Right renal cortex interstitium (tissue), 3 donors: ENCODE measurements at places on chromosomes 16 and 17. TPM values are rescaled to one million over a fixed set of nuclear protein-coding genes. Genes with fewer than 3 reads are reported as not detected.
A peak's percentile ranks its signal among the peaks of the same experiment; 100 is the strongest.

The KLHL36 gene
- 24.0 TPM for polyA plus RNA-seq

DNA sequence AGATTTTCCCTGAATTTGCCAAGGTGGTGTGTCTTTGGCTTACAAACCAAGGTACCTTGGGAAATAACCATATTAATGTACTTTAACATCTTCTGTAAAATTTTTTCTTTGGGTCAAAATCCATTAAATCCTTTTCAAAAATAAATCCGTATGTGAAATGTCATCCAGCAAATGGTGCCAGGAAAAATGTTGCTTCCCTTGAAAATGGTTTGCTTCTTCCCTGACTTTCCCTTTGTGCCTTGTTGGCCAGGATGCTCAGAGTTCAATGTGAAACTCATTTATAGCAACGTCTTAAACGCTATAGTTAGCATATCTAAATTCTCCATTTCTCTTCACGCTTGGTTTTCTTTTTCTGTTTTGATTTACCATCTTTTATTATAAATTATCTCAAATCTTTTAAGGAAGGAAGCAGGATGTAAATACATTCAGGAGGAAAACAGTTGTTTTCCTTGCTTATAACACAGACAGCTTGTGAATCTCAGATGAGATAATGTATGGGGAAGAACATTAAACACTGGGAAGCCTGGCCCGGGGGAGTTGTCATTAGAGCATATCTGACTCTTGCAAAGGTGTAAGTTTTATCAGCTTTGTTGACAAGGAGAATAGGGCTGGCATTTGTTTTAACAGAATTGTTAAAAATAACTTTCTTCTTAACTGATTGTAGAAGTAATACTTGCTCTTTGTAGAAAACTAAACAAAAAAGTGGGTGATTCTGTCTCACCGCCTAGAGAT lies 42.1 kb downstream of the GPRC5B start:
- DNase-seq: no peak

DNA sequence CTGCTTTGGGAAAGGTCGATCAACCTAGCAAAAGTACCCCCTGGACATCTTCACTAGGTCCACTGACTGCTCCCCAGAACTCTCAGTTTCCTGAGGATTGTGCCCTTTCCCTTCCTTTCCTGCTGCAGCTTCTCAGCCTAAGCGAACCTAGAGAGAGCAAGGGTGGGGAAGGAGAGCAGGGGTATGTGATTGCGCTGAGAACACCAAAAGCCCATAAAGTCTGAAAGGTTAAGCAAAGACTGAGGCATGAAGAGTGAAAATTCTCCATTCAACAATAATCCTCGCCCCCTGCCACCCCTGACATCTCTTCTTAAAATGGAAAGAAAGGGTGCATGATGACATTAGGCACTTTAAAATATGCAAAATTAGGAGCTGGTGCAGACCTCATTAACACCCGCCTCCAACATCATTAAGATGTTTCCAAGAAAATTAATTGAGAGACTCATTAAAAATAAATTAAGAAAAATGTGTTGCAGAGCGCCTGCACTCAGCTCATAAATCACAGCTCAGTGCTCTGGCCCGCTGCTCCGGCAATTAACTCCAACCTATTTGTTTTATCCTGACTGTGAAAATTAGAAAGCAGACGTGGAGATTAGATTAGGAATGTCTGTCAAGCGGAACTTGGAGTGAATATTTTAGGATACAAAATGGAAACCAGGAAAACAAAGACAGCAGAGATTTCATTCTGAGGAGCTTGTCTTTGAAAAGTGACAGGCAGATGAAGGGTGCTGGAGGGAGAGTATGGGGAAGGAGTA lies 49.1 kb upstream of the PMFBP1 start:
- no peak for DNase-seq

DNA sequence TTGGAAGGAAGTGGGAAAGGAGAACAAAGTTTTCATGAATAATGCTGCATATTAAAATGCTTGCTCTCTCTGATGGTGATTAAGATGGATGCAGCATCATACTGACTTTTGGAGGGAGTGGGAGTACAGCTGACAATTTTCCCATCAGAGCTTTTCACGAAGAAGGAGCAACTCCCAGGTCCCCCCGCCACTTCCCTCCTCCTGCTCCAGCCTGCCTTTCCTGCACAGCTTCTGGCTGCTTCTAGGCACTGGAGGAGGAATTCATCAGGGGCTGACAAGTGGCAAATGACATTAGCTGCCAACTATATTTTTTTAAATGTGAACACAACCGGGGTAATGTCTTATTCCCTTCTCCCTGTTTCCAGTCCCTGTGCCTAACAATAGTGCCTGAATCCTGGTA lies 477.9 kb downstream of the SHISA9 start:
- DNase-seq: no peak

- DNase-seq: no peak
Observed at GRCh38 chr17:75473246-75473645, 16.8 kb downstream of the TMEM94 start.

- no peak for DNase-seq
Observed at GRCh38 chr17:2994441-2994840, 69.0 kb downstream of the OR1D5 start.

- no peak for DNase-seq
Observed at GRCh38 chr16:53612003-53612402, 91.7 kb downstream of the RPGRIP1L start.

- no peak for DNase-seq
Observed at GRCh38 chr17:49406421-49407061, 8.1 kb downstream of the PHB1 start.

- no peak for DNase-seq
Observed at GRCh38 chr17:42271006-42271778, 5.0 kb downstream of the STAT5B start.

- DNase-seq: no peak
Observed at GRCh38 chr16:72371307-72372086, 199.5 kb upstream of the PMFBP1 start.

- DNase-seq: no peak
Observed at GRCh38 chr16:901149-901548, 69.6 kb downstream of the LMF1 start.

The CA4 gene
- polyA plus RNA-seq: 49.6 TPM

The CDH3 gene
- polyA plus RNA-seq: 62.1 TPM

GRCh38 chr17:75723171-75723930 lies 2.1 kb downstream of the ITGB4 start:
- DNase-seq: no peak

GRCh38 chr17:28550858-28551257 lies 1.6 kb downstream of the UNC119 start:
- DNase-seq: no peak

The KRT39 gene
- polyA plus RNA-seq: not detected

DNA sequence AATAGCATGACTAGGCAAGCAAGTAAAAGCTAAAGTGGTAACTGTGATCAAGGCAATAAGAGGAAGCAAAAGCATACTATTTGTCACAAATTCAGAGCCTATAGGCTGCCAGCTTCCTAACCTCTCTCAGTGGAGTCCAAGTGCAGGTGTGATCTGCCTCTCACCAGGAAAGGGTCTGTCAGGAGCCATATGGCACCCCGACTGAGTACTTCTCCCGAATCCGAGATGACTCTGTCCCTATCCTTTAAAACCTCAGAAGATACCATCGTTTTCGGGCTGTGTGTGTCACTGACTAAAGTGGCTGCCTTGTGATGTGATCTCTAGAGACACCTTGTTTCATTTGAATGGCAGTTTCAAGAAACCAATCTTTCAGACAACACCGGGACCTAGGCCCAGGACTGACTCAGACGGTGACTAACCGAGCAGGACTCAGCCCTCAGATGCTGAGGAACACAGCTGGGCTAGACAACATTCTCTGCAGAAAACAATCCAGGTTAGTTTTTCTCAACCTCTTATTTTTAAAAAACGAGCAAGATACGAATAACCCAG lies 63.6 kb downstream of the SMG6 start:
- no peak for DNase-seq

DNA sequence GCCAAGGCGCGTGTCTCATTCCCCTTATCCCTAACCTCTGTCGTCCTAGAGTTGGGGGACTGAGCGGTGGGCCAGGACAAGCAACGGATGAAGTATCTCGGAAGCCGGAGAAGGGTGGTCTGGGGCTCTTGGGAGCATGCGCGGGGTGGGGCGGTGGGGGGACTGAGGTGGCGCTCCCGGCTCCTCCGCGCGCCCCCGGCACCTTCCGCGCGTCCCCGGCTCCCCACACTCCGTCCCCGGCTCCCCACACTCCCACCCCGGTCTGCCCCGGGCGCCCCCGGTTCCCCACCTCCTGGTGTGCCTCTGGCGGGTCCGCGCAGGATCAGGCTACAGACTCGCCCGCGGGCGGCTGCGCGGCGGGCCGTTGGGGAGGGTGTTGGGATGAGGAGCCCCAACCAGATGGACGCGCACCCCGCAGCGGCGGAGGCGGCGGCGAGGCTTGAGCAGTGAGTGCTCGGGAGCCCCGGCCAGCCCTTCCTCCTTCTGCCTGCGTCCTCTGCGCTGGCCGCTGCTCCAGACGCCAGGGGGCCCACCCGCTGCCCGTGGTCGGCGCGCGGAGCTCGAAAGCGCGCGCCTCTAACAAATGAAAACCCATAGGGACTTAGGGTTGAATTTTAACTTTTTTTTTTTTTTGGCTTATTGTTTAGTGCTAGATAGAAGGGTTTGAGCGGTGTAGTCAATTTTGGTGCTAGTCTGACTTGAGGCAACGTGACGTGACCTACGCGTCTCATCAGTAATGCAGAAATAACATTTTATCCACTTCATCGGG lies 5.6 kb upstream of the CRYM start:
- DNase-seq: no peak

The ITPRIPL2 gene
- polyA plus RNA-seq: 16.6 TPM

The PIP4K2B gene
- polyA plus RNA-seq: 83.5 TPM

The CCDC144A gene
- 1.2 TPM for polyA plus RNA-seq

DNA sequence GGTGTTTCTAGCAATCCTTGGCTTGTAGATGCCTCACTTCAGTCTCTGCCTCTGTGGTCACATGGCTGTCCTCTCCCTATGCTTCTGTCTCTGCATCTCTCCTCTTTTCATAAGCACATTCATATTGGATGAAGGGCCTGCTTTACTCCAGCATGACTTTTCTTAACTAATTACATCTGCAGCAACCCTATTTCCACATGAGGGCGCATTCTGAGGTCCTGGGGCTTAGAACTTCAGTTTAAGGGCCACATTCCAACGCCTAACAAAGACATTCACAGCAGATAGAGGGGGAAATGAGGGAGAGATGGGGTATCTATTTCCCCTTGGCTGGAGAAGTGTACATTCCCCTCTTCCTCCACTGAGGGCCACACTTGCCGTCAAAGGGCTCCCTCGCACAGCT lies 489.1 kb upstream of the SALL1 start:
- no peak for DNase-seq

The CNTNAP1 gene
- 7.1 TPM for polyA plus RNA-seq

The SNX20 gene
- 0.46 TPM for polyA plus RNA-seq

The MPP2 gene
- polyA plus RNA-seq: 5.6 TPM

DNA sequence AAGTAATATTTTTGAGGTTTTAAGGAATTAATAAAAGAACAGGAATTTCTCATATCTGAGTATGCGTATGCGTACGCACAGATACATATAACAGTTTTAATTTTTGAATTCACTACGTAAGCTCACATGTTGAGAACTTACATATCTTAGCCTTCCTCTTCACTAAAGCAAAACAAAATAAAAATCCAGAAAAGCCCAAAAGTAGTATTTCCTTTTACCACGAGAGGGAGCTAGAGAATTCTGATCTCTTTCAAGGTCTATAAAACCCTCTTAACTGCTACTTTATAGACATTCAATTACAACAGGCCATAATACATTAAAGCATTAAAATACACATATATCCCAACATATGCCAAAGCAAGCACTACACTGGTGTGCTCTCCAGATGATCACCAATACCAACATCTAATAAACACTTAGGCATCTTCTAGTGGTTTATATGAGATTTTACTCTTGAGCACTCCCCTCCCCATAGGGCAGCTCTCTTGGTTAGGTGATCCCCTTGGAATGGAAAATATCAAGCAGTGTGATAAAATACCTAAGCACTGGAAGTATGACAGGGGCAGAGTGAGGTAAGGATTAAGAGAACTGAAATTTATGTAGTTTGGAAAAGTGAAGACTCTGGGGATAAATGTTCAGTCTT lies 94.0 kb downstream of the SKAP1 start:
- DNase-seq: peak; percentile 73

- no peak for DNase-seq
Observed at GRCh38 chr16:46882940-46883307, 1.2 kb upstream of the GPT2 start.

DNA sequence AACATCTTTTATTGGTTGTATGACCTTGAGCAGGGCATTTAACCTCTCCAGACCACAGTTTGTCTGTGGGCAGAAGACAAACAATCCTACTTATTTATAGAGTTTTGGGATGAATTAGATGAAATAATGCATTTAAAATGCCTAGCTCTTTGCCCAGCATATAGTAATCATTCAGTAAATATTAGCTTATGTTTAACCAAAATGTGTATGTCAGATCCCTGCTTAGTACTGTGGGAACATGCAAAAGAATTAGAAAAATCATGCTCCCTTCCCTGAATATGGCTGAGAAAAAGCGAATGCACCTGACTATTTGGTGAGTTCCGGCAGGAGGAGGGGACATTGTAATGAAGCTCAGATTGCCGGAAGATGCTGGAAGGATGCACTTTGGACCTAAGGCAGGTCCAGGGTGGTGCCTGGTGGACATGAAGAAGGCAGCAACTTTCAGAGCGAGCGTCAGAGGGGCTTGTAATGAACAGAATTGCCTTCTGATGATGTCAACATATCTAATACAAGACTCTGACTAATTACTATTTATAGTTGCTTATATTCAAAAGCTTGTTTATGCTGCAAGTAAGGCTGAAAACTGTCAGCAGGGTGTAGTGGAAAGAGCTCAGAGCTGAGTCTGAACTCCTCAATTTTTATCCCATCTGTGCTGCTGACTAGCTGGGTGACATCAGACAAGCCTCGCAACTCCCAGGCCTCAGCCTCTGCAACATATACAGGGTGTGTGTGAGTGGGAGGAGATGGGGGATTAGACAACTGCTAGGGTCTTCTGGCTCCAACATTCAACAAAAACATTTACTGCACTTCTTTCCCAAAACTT lies 221.2 kb downstream of the PRKCA start:
- DNase-seq: no peak

DNA sequence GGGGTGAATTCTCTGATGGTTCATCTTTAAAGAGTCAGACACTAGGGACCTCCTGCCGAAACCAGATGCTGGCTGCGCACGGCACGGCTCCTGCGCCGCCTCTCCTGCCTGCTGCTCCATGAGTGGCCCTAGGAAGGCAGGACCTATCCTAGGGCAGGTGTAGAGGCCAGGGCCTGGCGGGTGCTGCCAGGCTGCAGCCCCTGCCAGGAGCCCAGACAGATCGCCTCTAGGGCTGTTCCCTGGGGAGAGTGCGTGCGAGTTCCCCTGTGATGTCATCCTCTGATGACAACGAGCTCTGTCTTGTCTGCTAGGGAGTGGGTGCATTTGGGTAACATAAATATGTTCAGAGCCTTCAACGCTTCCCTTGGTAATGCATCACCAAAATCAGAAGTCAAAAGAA lies 23.9 kb downstream of the SLC38A10 start:
- DNase-seq: no peak

GRCh38 chr17:12048843-12049473 lies 28.3 kb downstream of the MAP2K4 start:
- DNase-seq: no peak

The PERCC1 gene
- polyA plus RNA-seq: not detected

The WDR81 gene
- polyA plus RNA-seq: 15.5 TPM
